WTC11 (cell line): ENCODE measurements at places on chromosomes 7 and 10.

- no peak overlapping the region for H3K27ac ChIP-seq
- no peaks in the 10 kb centered on the region for H3K36me3 ChIP-seq
- H3K4me3 ChIP-seq, result no peak overlapping the region
- peaks cover 19% of the 10 kb centered on the region for H3K4me1 ChIP-seq
Observed at GRCh38 chr7:16268821-16269768, 152.2 kb downstream of the CRPPA start.

GRCh38 chr7:105691082-105691679, 109.9 kb upstream of the EFCAB10 start:
- no peak for DNase-seq
- peak overlapping the region; percentile 74 for H3K4me3 ChIP-seq
- H3K36me3 ChIP-seq, result peaks cover 20% of the 10 kb centered on the region
- H3K27me3 ChIP-seq, result no peaks in the 10 kb centered on the region
- H3K4me1 ChIP-seq, result peaks cover 85% of the 10 kb centered on the region
- H3K27ac ChIP-seq, result peak overlapping the region; percentile 99

DNA sequence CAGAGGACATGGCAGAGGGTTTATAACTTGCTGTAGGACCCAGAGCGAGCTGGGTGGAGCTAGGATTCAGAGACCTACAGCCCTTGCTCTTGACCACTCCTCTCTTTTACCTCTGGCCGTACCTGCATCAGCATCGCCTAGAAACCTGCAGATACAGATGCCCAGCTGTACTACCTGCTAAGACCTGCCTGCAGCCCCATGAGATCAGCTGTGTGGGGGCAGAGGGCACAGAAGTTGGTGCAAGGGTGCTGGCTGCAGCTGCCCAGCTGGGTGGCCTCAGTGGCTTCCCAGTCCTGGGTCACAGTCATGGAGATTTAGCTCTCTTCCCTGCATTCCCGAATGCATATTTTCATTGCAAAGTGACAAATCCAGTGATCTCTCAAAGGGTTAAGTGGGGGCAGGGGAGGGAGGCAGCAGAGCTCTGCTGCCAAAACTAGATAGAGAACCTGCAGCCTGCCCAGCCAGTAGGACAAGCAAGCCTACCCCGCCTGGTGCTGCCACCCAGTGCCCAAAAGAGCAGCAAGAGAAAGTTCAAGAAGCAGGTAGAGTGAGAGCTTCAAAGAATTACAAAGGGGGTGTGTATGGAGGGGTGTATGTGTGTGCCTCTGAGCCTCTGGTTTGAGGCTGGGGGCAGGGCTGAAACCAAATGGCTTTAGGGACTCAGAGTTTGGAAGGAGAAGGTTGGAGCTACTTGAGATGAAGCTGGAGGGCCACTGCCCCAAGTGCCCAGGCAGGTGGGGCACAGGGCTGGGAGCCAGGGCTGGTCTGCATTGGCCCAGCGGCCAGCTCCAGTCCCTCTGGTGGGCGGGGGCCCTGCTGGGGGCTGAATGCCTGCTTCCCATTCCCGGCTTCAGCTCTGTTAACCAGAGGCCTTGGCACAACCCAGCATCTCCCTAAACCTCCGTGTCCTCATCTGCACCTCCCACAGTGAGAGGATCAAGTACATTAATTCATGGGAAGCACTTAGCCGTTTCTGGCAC, 6.9 kb downstream of the FAM241B start:
- H3K4me3 ChIP-seq, result no peak overlapping the region
- peak; percentile 66 for DNase-seq
- peaks cover 13% of the 10 kb centered on the region for H3K4me1 ChIP-seq
- H3K36me3 ChIP-seq, result peaks cover 17% of the 10 kb centered on the region
- H3K27ac ChIP-seq, result no peak overlapping the region

DNA sequence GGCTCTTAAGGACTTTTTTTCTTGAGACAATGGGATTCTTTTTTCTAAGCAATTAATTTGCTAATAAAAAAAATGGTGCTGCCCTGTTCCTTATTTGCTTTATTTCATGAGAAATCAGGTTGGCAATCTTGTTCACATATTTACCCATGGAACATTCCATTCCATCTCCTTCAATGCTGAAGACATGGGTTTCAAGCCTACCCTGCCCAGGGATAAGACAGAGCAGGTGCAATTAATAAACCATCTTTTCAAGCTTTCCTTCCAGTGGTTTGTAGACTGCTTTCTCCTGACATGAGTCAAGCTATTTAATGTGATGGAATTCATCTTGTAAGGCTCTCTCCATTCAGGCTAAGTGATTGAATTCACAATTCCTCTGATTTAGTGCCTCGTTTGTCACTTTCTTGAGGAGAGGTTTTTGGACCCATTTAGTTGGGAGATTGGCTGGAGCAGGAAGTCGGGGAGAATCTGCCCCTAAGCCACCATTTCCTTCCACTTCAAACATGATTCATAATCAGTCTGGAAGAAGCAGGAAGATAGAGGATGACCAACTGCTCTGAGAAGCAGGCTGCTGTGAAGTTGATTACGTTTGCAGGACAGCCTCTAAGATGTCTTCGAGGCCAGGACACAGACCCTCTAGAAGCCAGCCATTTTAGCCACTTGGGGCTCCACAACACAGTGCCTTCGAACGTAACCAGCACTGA, 552.4 kb upstream of the GALNT17 start:
- no peaks in the 10 kb centered on the region for H3K36me3 ChIP-seq
- H3K27ac ChIP-seq, result no peak overlapping the region
- no peaks in the 10 kb centered on the region for H3K27me3 ChIP-seq
- DNase-seq, result no peak

GRCh38 chr10:73366381-73367298, 8.0 kb upstream of the CFAP70 start:
- H3K36me3 ChIP-seq, result peaks cover 8% of the 10 kb centered on the region
- H3K27me3 ChIP-seq, result no peaks in the 10 kb centered on the region
- no peak overlapping the region for H3K4me3 ChIP-seq
- H3K4me1 ChIP-seq, result no peaks in the 10 kb centered on the region

- peaks cover 61% of the 10 kb centered on the region for H3K4me1 ChIP-seq
- DNase-seq, result no peak
- H3K27me3 ChIP-seq, result no peaks in the 10 kb centered on the region
- H3K36me3 ChIP-seq, result no peaks in the 10 kb centered on the region
- H3K27ac ChIP-seq, result peak overlapping the region; percentile 95
Observed at GRCh38 chr7:84196084-84196503, 1.5 kb upstream of the SEMA3A start.

- peaks cover 11% of the 10 kb centered on the region for H3K4me1 ChIP-seq
- peaks cover 34% of the 10 kb centered on the region for H3K36me3 ChIP-seq
- H3K27ac ChIP-seq, result peak within 1 kb of the TSS; percentile 94
- peak; percentile 99 for DNase-seq
- no peaks in the 10 kb centered on the region for H3K27me3 ChIP-seq
Observed at GRCh38 chr10:104268713-104269645, at the start of gene GSTO2. Gene GSTO2 (plus strand): TSS chr10:104269184. CDS start chr10:104274916, 5,732 bp downstream.

DNA sequence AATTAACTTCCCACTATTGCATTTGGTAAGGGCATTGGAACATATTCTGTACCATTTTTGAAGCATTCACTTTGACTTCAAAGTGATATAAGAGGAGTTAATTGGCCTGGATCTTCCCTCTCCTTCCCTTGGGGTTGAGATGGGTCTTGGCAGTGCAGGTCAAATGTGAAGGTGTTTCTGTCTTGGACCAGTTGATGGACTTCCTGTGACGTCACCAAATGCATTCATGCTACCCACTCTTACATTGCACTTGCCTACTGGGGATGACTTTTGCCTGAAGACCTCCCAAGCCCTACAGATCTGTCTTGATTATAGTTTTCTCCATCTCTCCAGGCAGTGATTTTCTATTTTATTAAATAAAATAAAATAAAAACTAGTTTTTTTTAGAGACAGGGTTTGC, 221.5 kb downstream of the BUB3 start:
- DNase-seq, result no peak
- H3K4me3 ChIP-seq, result no peak overlapping the region
- H3K27ac ChIP-seq, result no peak overlapping the region
- no peaks in the 10 kb centered on the region for H3K27me3 ChIP-seq
- peaks cover 24% of the 10 kb centered on the region for H3K4me1 ChIP-seq

GRCh38 chr10:69224862-69225657, 4.9 kb downstream of the HKDC1 start:
- H3K4me1 ChIP-seq, result peaks cover 16% of the 10 kb centered on the region
- H3K4me3 ChIP-seq, result no peak overlapping the region
- no peaks in the 10 kb centered on the region for H3K27me3 ChIP-seq
- no peaks in the 10 kb centered on the region for H3K36me3 ChIP-seq
- DNase-seq, result no peak

DNA sequence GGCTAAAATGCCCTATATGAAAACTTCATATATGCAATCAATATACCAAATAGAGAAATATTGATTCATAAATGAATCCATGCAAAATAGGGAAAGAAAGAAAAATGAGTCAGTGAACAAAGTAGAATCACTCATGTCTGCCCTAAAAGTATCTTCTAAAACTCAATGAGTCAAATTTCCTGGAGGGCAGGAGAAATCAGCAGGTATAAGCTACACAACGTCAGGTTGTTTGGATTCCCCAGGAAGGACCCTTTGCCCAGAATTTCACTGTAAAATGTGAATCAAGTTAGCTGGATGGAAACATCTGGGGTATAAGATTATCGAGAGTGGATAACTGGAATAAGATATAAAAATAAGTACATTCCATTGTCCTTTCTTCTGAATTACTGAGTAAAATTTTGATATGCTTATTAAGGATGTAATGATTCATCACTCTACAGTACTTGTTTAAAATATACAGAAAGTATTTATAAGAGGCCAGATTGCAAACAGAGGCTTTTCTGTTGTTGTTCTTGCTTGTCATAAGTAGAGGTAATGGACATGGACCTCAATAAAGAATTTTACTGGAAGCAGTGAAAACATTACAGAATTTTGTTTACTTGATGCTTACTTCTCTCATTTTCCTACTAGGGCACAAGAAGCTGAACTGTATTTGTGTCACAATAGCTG, 99.0 kb downstream of the AGMO start:
- no peak for DNase-seq
- H3K4me3 ChIP-seq, result no peak overlapping the region
- peaks cover 15% of the 10 kb centered on the region for H3K4me1 ChIP-seq
- H3K27me3 ChIP-seq, result no peaks in the 10 kb centered on the region

DNA sequence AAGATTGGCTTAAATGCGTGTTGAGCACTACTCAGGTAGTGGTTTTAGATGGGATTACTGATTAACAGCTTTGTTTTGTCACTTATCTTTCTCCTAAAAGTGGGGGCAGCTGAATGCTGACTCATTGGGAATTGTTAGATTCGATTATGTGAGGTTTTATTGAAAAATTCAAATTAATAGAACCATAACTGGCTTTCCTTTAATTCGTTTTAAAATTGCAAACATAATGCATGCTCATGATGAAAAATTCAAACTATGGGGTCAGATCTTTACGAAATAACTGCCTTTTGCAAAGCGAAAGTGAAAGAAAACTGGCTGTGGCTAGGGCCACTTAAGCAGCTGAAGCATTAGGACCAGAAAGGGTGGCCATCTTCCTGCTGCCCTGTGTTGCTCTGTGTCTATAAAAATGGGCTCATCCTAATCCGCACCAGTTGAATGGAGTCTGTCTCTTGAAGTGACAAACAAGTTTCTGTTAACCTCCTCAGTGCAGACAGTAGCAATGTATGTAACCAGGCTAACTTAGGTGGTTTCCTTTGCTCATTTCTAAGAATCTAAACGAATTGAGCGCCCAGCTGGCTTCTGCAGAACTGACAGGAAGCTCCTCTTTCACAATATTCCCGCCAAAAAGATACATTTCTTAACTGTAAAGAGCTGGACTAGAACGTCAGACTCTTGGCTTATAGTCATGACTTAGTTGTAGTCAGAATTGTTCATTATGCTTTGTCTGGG, 27.8 kb downstream of the DENND10 start:
- DNase-seq, result no peak
- H3K27me3 ChIP-seq, result no peaks in the 10 kb centered on the region
- H3K4me1 ChIP-seq, result no peaks in the 10 kb centered on the region
- H3K27ac ChIP-seq, result peak overlapping the region; percentile 78
- peaks cover 56% of the 10 kb centered on the region for H3K36me3 ChIP-seq
